Right hindlimb (tissue), 1 donor: ENCODE measurements at places on chromosomes 4 and X.

DNA sequence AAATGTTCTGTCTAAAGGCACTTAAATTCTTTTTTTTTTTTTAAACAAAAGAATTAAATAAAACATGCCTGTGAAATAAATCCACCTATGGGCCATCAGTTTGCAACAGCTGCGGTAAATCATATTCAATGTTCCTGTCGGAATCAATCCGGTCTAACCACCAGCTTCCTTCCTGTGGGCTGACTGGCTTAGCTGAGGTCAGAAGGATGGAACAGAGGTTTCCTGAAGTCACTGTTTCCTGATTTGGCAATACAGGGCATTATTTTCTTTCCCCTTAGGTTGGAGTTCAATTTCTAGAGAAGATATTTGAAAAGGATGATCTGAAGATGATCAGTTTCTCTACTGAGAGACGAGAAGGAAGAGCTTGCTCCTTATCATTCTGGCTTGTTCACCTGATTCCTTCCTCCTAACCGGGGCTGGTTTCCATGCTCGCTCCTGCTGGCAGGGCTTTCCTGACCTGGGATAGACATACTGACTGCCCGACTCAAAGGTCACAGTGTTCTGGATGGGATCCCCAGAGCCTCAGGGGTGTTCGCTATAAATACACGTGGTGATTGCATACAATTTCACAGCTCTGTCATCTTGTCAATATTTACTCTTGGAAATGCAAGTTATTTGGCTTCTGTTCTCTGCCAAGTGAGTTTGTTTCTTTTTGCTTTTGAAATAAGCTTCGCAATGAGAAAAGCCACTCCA, 21.7 kb downstream of the PDLIM3 start:
- DNase-seq: no peak

DNA sequence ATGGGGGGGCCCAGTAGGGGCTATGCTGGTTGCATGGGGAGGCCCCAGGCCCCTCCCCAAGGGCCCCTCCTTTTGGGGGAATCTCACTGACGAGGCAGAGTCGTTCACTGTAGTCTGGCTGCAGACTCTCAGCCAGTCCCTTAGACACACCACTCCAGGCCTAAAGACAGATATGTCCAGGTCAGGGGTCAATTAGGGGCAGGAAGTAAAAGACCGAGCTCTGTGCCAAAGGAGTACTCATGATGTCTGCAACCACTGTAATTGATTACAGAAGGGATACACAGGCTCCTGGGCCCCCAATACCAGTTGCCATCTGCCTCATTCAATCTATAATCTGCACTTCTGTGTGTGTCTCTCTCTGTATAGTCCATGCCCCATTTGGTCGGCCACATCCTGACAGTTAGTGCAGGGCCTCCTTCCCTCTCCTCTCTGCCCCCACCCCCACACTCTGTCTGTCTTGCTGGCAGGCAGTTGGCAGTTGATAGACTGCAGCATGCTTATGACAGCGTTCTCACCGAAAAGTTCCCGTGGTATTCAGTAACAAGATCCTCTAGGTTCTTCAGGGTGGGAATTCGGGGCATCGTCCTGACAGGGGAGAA, 1.3 kb upstream of the CXorf65 start:
- DNase-seq: no peak

- no peak for DNase-seq
These were observed 24.4 kb upstream of the PLA2G12A start for GRCh38 chr4:109754093-109754857.

DNA sequence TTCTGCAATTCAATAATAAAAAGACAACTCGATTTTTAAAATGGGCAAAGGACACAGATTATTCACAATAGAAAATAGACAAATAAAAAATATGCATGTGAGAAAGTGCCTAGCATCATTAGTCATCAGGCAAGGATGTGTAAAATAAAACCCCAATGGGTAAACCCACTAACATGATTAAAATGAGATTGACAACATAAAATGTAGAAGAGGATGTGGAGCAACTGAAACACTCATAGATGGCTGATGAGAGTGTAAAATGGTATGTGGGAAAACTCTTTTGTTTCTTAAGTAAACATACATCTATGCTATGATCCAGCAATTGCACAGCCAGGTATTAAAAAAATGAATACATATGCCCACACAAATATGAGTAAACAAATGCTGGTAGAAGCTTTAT, 177.6 kb downstream of the IQCM start:
- no peak for DNase-seq

DNA sequence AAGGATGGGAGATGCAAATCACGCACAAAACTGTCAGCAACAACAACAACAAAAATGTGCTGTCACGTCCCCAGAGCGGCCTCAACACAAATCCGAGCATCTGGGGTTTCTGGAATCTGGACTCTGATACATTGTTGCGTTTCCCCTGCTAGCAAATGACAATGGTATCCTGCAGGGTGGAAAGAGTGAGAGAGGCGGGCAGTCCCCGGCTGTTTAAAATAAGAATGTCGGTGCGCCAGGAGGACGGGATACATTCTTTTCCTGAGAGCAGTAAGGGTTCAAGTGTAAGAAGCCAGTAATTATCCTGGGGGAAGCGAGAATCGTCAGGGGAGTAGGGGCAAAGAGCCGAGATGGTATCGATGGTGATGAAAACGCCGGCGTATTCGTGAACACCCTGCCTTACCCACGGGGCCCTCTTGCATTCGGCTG, 310.2 kb downstream of the ASMT start:
- no peak for DNase-seq

GRCh38 chr4:107740381-107740780, 20.3 kb upstream of the PAPSS1 start:
- no peak for DNase-seq

GRCh38 chr4:3107271-3107670, 32.8 kb downstream of the HTT start:
- DNase-seq: no peak

GRCh38 chr4:127249767-127250108, 383.0 kb upstream of the INTU start:
- DNase-seq: no peak

DNA sequence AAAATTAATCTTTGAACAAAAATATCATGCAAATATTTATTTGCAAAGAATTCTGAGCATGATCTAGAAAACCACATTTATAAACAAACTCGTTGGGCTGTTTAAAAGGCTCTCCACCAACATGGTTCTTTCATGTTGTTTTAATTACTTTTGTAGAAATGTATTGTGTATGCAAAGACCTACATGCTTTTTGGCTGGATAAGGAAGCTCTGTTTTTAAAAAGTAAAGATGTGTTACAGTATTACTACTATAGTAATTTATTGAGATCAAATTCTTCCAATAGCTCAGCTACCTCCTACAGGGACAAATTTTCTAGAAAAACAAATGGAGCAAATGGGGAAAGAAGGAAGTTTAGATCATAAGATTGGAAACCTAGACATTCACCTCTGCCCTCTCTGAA, 177.5 kb upstream of the TTC29 start:
- no peak for DNase-seq

DNA sequence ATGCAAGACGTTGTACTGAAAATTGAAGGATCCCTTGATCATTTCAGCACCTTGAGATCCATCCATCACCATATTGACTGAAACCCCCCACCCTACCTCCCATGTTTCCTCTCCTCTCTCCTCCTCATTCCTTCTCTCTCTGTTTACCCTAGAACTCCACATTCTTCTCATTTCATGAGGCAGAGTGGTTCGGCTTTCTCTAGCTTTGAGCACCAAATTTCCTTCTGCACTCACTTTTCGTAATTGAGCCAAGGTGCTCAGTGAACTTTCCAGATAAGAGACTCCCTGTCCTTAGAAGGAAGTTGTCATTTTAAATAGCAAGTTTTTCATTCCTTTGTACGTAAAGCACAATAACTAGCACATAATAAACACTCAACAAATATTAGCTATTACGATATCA, 108.3 kb upstream of the SLC34A2 start:
- no peak for DNase-seq

GRCh38 chr4:87478732-87479250, 50.4 kb downstream of the SPARCL1 start:
- no peak for DNase-seq

DNA sequence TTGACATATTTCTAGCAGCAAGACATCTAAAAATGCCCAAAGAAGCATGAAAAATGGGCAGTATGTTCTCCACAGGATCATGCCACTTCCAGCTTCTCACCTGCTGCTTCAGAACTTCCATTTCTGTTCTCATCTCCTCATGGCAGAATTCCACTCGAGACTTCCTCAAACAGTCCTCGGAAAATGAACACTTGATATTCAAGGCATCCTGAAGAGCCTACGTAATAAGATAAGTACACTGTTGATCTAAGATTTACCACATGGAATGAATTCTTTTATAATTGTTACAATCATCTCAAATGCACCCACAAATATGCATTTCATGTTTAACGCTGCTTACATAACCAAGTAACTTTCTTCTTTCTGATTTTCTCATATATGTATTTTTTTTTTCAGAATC, 14.1 kb downstream of the TNIP3 start:
- no peak for DNase-seq

DNA sequence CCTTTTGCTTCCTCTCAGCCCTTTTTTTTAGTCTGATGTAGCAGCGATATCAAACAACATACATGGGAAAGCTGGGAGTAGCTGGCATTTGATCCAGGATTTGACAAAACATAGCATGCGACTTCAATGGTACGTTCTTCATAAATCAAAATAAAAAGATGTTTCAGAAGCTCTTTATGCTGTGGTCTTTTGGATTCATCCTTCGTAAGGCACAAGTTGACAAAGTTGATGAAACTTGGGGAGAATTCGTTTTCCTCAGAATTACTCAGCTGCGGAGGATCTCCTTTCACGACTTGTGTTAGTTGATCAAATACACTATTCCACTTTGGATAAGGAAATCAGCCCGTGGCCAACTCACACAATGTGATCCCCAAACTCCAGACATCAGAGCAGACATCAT, 38.1 kb upstream of the CHIC1 start:
- DNase-seq: no peak

DNA sequence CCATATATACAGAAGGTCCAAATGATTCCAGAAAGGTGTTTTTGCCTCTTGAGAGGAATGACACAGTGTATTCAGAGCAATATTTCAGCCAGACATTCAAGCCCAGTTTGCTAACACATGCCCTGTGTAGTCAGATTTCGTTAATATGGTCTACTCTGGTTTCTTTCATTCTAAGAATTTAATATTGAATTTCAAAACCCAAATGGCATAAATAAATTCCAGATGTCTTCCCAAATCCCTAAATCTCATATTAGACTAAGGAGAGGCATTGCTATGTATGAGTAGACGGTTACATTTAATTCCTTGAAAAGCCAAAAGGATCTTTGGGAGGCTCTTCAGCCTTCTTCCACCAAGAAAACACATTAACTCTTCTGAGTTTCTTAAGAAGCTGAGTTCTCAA, 66.3 kb upstream of the C1QTNF7 start:
- DNase-seq: no peak

DNA sequence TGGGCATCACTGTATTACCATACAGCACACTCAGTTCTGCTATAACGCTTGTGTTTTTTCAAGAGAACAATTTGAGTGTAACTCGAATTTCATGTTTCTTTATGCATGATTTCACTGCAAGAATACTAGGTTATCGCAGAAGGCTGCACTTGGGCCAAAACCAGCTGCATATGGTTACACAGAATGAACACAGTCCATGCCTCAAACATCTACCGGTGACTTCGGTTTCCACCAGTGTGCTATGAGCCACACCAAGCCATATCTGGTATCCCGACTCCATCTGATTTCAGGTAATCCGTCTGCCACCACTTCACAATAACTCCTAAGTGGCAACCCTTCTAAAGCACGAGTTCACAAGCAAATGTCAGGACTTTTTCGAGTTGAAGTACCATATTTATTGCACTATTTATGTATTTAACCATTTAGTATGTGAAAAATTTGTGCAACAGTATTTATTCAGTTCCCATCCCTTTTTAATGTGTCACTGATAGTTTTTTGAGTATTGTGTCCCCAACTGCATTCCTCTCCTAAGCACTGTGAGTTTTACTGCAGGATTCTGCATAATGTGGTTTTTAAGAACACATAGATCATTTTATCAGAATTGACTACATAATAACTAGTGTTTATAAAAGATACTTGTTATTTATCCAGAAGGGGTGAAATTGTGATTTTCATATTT, 111.8 kb downstream of the APBB2 start:
- DNase-seq: no peak

DNA sequence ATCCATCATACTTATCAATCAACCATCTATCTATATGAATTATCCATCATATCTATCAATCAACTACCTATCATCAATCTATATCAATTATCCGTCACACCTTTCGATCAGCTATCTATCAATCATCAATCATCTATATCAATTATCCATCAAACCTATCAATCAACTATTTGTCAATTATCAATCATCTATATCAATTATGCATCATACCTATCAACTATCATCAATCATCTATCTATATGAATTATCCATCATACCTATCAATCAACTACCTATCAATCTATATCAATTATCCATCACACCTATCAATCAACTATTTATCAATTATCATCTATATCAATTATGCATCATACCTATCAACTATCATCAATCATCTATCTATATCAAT, 70.6 kb upstream of the PPP2R3B start:
- DNase-seq: no peak

DNA sequence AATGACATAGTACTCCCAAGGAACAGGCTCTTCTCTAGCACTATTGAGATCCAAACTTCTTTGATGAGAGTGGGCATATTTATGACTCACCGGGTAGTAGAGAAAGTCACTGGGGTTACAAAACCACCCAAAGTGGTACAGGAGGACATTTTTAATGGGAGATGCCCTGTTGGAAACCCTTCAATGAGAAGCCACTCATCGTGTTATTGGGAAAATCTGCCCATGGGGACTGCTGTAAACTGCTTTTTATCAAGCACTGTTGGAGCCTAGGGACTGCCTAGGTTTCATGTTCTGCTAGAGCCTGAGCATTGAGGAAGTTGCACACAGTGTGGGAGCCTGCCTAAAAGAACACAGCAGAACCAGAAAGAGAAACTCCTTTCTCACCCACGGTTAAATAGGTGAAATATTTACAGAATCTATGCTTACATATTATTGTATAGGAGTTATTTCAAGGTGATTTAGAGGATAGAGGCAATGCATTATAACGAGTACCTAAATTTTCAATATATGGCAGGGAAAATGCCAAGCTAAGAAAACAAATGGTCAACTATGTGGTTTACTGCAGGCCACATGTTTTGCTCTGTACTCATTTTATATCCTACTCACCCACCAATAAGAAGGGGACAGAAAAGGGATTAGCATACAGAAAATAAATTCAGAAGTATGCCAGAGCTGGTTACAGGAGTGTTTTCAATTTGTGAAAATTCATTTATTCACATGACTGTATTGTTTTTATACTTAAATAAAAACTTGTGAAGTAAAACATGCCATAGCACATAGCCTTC, 559.1 kb downstream of the FSTL5 start:
- DNase-seq: no peak

- DNase-seq: no peak
These were observed 51.7 kb downstream of the SHROOM3 start for GRCh38 chr4:76486588-76487276.

DNA sequence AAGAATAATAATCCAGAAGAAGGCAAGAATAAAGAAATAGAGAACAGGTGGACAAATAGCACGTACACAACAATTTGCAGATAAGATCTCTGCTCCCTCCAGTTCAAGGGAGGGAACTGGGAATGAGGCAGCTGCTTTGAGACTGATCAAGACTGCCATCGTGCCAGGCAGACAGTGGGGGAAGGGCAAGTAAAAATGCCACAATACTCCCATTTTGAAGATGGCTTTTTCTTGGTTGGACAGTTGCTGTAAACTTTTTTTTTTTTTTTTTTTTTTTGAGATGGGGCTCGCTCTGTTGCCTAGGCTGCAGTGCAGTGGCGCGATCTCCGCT, 17.2 kb downstream of the USP11 start:
- no peak for DNase-seq

- DNase-seq: no peak
These were observed 68.6 kb downstream of the MTMR1 start for GRCh38 chrX:150761819-150762216.
